T-helper 2 cell (primary cell): ENCODE measurements at places on chromosomes 11 and 22.
A peak's percentile ranks its signal among the peaks of the same experiment; 100 is the strongest.

- no peak for DNase-seq
Observed at GRCh38 chr11:11251394-11251970, 101.6 kb downstream of the CSNK2A3 start.

DNA sequence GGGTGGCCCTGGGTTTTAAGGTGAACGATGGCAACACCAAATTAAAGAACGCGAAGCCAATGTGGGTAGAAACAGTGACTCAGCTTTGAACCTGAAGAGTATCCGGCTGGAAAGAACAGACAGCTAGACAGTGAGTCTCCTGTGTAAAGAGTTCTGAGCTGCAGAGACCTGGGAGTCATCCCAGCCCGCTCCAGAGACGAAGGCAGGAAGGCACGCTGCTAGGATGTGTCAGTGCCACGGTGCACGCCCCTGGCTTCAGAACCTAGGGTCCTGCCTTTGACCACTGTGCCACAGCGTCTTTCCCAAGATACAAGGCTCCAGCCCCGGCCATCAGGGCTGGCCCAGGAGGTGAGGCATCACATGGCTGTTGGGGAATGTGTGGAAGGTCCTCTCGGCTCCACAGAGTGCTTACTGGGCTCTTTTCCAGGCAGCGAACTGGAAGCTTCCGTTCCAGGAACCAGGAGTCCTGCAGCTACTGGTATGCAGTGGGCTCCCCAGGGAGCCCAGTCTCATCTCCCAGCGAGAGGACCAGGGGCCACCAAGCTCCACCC, 29.9 kb downstream of the LRFN4 start:
- no peak for DNase-seq

DNA sequence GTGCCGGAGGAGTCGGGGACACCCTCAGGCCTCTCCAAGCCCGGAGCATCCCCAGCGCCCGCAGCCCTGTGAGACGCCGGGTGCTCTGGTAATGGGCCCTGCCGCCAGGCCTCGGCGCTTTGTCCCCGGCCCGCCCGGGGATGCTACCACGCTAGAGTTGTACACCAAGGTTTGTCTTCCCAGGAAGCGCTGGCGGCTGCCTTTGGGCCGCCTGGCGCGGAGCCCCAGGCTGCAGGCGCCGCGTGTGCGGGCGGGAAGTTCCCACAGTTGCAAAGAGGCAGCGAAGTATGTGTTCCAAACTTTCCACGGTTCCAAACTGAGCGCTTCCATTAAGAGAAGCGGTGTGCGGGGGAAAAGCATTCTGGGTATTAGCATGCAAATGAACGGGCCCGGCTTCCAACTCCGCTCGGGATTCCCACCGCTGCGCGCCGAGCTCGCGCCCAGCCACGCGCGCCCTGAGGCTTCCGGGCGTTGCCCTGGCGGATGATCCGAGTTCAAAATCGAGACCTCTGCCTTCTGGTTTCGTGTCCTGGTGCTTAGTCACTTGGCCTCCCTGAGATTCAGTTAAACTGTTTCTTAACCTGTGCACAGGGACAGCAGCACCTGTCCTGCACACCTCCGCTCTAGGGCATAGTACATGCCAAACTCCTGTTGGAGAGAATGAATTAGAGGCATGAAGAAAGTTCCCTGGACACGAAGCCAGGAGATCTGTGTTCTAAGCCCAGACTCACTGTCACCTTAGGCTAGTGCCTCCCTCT, 1.3 kb upstream of the PATZ1 start:
- peak; percentile 50 for DNase-seq

GRCh38 chr11:28459912-28460311, 351.7 kb downstream of the METTL15 start:
- no peak for DNase-seq
